Activated naive CD8-positive, alpha-beta T cell treated with anti-CD3 and anti-CD28 coated beads for 36 hours (primary cell): ENCODE measurements at places on chromosomes 13 and 19. TPM values are rescaled to one million over a fixed set of nuclear protein-coding genes. Genes with fewer than 3 reads are reported as not detected.

DNA sequence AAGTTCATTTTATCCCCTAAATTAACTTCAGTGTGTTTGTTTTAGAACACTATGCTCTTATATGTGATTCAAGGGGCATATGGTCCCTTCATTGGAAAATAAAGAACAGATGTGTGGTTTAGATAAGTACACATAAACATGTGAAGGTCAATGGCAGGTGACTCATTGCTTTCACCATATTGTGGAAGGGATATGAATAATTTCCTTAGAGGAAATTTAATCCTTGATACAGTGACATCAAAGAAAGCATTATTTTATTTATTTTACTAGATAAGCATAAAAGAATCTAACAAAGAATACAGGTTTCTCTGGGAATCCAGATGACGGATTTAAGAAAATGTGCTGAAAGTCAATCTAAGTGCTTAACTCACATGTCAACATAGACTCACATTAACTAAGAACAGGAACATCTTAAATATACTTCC is 373.5 kb downstream of the KCTD12 start:
- H3K4me1 ChIP-seq, result no peaks in the 10 kb centered on the region
- DNase-seq, result no peak
- H3K36me3 ChIP-seq, result no peaks in the 10 kb centered on the region

- no peaks in the 10 kb centered on the region for H3K4me1 ChIP-seq
- no peaks in the 10 kb centered on the region for H3K27me3 ChIP-seq
- no peaks in the 10 kb centered on the region for H3K36me3 ChIP-seq
Measured at GRCh38 chr13:67204764-67205163, 25.4 kb downstream of the PCDH9 start.

GRCh38 chr19:29454109-29454508 is 71.7 kb upstream of the VSTM2B start:
- H3K27me3 ChIP-seq, result peaks cover 12% of the 10 kb centered on the region
- H3K4me3 ChIP-seq, result no peak overlapping the region
- H3K4me1 ChIP-seq, result no peaks in the 10 kb centered on the region
- H3K36me3 ChIP-seq, result no peaks in the 10 kb centered on the region
- no peak for DNase-seq

DNA sequence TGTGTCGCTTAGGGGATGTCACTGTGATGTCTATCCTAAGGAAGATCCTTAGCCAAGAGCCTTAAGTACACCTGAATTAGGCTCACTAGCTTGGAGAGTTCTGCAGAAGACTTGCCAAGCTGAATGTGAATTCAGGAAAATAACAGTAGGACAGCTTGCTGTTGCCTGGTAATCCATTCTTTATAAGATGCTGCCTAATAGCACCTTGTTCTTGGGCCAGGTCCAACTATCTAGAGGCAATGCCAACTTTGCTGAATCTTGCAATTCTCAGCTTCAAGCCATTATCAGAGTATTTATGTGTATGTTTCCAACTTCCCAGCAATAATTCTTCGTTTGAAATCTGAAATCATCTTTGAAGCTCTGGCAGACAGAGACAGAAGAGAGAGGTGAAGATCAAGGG is 102.8 kb downstream of the PCDH17 start:
- H3K27ac ChIP-seq, result no peak overlapping the region
- H3K27me3 ChIP-seq, result no peaks in the 10 kb centered on the region
- H3K36me3 ChIP-seq, result no peaks in the 10 kb centered on the region
- H3K4me3 ChIP-seq, result no peak overlapping the region
- no peaks in the 10 kb centered on the region for H3K4me1 ChIP-seq

DNA sequence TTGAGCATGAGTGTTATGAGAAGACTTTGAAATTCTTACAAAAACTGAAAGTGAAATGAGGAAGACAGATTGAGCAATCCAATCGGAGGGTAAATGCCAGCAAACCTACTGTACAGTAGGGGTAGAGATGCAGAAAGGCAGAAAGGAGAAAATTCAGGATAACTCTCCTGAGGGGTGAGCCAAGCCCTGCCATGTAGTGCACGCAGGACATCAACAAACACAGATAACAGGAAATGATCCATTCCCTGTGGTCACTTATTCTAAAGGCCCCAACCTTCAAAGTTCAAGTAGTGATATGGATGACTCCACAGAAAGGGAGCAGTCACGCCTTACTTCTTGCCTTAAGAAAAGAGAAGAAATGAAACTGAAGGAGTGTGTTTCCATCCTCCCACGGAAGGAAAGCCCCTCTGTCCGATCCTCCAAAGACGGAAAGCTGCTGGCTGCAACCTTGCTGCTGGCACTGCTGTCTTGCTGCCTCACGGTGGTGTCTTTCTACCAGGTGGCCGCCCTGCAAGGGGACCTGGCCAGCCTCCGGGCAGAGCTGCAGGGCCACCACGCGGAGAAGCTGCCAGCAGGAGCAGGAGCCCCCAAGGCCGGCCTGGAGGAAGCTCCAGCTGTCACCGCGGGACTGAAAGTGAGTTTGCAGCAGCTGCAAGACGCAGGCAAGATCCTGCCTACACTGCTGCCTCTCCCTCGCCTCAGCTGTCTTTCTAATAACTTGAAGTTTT is at the start of gene TNFSF13B:
Gene TNFSF13B (plus strand): TSS at position 118 of the 728 bp plus-strand sequence. CDS start 178 bp downstream, at position 296.
- no peaks in the 10 kb centered on the region for H3K27me3 ChIP-seq
- DNase-seq, result peak; percentile 74
- peaks cover 11% of the 10 kb centered on the region for H3K36me3 ChIP-seq

- H3K27ac ChIP-seq, result no peak overlapping the region
- DNase-seq, result no peak
- H3K4me1 ChIP-seq, result peaks cover 28% of the 10 kb centered on the region
- H3K36me3 ChIP-seq, result peaks cover 22% of the 10 kb centered on the region
- H3K4me3 ChIP-seq, result no peak overlapping the region
Measured at GRCh38 chr19:58569191-58569942, 3.8 kb downstream of the MZF1 start.

GRCh38 chr13:113009743-113010509 is 40.9 kb downstream of the MCF2L start:
- H3K4me1 ChIP-seq, result peaks cover 10% of the 10 kb centered on the region
- no peak for DNase-seq
- H3K27ac ChIP-seq, result no peak overlapping the region
- H3K36me3 ChIP-seq, result peaks cover 12% of the 10 kb centered on the region
- H3K4me3 ChIP-seq, result no peak overlapping the region

DNA sequence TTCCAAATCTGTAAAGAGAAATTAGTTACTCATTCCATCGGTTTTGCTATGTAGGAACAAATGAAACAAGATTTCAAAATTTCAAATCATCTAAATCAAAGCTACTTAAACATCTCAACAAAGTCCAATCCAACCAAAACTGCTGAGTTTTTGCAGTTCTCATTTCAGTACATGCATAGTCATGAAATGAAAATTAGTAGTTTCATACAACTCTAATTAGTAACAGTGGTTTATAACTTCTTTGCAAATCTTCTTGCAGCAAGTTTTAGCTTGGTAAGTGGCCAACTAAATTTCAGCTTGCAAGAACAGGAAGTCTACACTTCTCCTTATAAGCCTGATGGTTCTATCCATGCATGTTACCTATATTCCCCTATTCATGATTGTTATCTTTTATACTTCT is 75.6 kb downstream of the SPRY2 start:
- H3K4me1 ChIP-seq, result no peaks in the 10 kb centered on the region
- no peak for DNase-seq
- H3K27ac ChIP-seq, result no peak overlapping the region
- no peaks in the 10 kb centered on the region for H3K27me3 ChIP-seq

- DNase-seq, result peak; percentile 52
- H3K4me3 ChIP-seq, result peak overlapping the region; percentile 77
- H3K36me3 ChIP-seq, result no peaks in the 10 kb centered on the region
- no peak overlapping the region for H3K27ac ChIP-seq
- no peaks in the 10 kb centered on the region for H3K27me3 ChIP-seq
Measured at GRCh38 chr19:3095441-3096191, 1.5 kb downstream of the GNA11 start.

DNA sequence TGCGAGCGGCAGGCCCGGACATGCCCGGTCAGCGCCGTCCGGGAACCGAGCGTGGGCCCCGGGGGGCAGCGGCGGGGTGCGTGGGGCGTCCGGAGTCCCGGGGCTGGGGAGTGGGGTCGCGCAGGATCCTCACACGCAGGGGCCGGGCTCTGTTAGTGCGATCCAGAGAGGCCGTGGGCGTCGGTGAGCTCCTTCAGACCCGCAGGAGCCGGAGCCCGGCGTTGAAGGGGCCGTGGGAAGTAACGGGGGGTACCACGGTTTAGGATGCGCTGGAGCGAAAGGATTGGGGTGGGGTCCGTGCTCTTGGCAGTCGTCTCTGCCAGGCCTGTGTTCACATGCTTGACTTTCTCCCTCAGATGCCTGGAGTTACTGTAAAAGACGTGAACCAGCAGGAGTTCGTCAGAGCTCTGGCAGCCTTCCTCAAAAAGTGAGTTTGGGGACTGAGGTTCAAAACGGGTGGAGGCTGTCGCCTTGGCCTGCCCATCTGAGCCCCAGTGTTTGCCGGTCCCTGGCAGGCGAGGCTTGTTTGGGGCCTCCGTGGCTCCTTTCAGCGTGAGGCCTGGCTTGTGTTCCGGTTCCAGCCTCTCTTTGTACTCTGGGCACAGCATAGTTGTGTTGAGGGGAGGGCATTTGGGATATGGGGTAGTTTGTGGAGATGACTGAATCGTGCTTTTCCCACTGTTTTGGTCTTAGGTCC is 512 bp downstream of the RPS19 start:
- H3K4me3 ChIP-seq, result peak overlapping the region; percentile 92
- H3K27me3 ChIP-seq, result no peaks in the 10 kb centered on the region
- H3K27ac ChIP-seq, result peak overlapping the region; percentile 96
- H3K4me1 ChIP-seq, result peaks cover 48% of the 10 kb centered on the region

DNA sequence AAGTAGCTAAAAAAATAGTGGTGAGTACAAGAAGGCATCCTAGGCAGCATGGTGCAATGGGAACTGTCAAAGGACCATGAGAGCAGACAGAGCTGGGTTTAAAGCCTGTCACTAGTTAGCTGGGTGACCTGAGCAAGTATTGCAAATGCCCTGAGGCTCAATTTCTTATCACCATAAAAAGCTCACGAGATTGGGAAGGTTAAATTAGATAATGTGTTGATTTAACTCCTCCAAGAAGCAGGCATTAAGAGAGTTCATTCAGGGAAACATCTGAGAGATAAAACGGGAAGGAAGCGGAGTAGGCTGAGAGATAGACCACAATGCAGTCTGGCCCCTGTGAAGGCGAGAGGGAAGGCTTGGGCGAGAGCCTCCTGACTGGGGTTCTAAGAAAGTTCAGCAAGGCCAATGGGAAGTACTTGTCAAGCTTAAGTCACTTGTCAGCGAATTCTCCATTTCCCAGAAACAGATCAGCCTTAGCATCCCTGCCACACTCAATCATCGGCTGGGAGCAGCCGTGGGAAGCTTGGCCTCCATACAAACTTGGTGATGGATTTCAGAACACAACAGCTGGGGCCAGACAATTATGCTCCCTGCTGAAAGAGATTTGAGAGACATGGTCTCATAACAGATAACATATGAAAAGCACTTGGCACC is 105.5 kb downstream of the POU4F1 start:
- no peak overlapping the region for H3K4me3 ChIP-seq
- H3K27ac ChIP-seq, result no peak overlapping the region
- no peaks in the 10 kb centered on the region for H3K4me1 ChIP-seq
- no peaks in the 10 kb centered on the region for H3K27me3 ChIP-seq

DNA sequence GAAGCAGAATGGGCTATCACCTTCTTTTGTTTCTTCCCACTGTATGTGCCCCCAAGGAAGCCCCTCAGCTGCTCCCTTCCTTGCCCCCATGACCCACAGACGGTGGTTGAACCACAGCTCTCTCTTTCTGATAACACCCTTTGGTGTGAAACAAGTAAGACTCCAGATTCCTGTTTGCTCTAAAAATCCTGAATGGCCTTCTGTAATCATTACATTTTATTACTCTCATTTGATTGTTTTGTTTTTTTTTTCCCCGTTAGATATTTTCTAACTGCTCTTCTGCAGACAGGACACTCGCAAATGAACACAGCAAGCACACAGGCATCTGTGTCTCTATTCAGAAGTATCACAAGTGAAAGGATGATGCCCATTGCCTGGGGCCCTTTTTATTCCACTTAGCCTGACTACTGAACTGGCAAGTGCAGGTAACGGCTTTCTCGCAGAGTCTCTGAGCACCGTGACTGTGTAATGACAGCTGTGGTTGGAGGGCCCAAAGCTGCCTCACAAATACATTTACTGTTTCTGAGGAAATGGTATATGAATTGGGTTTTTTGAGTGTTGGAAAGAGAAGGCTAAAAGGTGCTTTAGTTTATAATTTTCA is 59.3 kb downstream of the OXGR1 start:
- H3K27ac ChIP-seq, result no peak overlapping the region
- no peaks in the 10 kb centered on the region for H3K4me1 ChIP-seq
- H3K36me3 ChIP-seq, result no peaks in the 10 kb centered on the region
- no peak overlapping the region for H3K4me3 ChIP-seq
- H3K27me3 ChIP-seq, result no peaks in the 10 kb centered on the region

- no peaks in the 10 kb centered on the region for H3K27me3 ChIP-seq
- H3K4me3 ChIP-seq, result no peak overlapping the region
- peaks cover 45% of the 10 kb centered on the region for H3K4me1 ChIP-seq
- no peak for DNase-seq
Measured at GRCh38 chr13:73742982-73743381, 391.2 kb downstream of the KLF12 start.

DNA sequence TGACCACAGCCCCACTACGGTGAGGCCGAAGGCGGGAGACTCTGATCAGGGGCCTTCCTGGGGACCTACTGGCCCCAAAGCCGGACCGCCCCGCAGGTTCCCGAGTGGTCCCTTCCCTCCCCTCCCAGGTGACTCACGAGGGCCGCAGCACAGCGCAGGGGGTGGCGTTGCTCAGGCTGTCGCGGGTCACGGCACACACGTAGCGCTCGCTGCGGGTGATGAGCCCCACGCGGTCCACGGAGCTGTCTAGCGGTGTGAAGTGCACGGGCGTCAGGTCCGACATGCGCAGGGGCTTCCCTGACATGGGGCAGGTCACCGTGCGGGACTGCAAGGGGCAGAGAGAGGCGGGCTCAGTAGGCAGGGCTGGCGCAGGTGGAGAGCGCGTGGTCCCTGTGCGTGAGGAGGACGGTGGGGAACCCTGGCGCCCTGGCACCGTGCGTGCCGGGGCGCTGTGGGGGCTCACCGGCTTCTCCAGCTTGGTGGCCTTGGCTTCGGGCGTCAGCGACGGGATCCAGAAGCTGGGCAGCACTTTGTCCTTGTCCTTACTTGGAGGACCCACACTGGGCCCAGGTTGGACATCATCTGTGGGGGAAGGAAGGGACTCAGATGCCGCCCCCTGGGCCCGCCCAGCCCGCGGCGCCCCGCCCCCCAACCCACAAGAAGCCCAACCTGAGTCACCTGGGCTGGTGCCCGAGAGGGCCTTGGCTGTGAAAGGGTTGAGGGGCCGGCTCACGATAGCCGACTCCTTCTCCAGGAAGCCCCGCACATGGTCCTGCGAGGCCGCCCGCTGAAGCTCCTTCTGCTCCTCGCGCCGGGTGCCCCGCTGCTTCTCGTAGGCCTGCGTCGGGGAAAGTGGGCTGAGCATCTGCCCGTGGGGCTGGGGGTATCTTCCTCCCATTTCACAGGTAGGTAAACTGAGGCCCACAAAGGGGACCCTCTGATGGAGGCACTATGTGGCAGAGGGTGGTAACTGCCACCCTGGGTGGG is 23.7 kb downstream of the NOSIP start:
- no peaks in the 10 kb centered on the region for H3K27me3 ChIP-seq
- peak overlapping the region; percentile 74 for H3K4me3 ChIP-seq
- H3K4me1 ChIP-seq, result peaks cover 79% of the 10 kb centered on the region
- DNase-seq, result peak; percentile 63
- peak overlapping the region; percentile 83 for H3K27ac ChIP-seq
- peaks cover 60% of the 10 kb centered on the region for H3K36me3 ChIP-seq

Gene ZNF490
- 7.7 TPM for total RNA-seq

Gene IGSF23
- total RNA-seq, result not detected

Gene NPHS1
- total RNA-seq, result 0.36 TPM

Gene ZNF439
- total RNA-seq, result 6.4 TPM
